DND-41 (cell line): ENCODE measurements at places on chromosomes 3 and 15.
A peak's percentile ranks its signal among the peaks of the same experiment; 100 is the strongest.

DNA sequence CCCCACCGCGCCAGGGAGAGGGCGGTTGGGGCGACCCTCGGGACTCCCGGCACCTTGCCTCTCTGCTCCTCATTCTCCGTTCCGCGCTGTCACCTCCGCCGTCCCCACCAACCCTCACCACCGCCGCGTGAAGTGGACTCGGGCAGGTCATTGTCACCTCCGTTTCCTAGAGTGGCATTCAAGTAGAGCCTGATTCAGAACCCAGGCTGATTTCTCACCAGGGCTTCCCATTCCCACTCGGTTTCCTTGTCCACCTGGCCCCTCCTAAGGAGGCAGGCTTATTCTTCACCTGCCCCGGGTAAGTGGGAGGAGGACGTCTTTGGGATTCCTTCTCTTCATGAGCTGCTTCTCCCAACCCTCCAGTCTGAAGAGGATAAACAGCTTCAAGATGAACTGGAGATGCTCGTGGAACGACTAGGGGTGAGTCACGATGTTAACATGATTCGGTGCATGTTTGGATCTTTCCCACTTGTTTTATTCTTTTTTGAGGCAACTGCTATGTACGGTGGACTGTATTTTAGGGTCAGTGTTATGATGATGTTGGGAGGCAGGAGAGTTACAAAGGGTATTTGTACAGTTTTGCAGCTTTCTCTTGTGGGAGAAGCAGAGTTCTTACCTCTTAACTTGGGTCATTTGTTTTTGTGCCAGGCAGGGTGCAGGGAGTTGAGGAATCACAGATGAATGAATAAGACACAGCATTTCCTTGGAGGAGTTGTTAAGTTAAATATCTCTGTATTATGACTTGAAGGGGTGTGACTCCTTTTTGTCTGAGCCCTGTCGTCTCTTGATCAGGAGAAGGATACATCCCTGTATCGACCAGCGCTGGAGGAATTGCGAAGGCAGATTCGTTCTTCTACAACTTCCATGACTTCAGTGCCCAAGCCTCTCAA lies 692 bp downstream of the PSMD2 start:
- H3K27ac ChIP-seq, result peak overlapping the region; percentile 78
- DNase-seq, result no peak
- peaks cover 34% of the 10 kb centered on the region for H3K4me1 ChIP-seq
- peak overlapping the region; percentile 51 for H3K4me3 ChIP-seq

- H3K27me3 ChIP-seq, result no peaks in the 10 kb centered on the region
- no peaks in the 10 kb centered on the region for H3K36me3 ChIP-seq
- no peak overlapping the region for H3K4me3 ChIP-seq
- no peaks in the 10 kb centered on the region for H3K4me1 ChIP-seq
These were observed 72.5 kb downstream of the FOXP1 start for GRCh38 chr3:71511037-71511436.

DNA sequence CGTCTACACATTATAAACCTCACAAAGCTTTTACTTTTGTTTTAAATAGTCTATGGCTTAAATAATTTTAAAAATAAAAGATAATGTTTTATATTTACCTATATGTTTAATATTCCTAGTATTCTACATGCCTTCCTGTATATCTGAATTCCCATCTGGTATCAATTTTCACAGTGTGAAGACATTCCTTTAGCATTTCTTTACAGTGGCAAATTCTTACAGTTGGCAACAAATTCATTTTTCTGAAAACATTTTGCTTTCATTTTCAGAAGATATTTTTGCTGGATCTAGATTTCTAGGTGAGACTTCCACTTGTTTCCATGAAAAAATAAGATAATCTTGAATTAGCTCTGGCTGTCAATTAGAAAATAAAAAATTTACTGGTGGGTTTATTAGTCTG lies 471.4 kb upstream of the NAALADL2 start:
- no peaks in the 10 kb centered on the region for H3K27me3 ChIP-seq
- no peak overlapping the region for H3K27ac ChIP-seq
- H3K4me3 ChIP-seq, result no peak overlapping the region
- DNase-seq, result no peak

GRCh38 chr15:23708332-23708731 lies 21.2 kb upstream of the NDN start:
- H3K27me3 ChIP-seq, result no peaks in the 10 kb centered on the region
- H3K27ac ChIP-seq, result no peak overlapping the region
- no peak overlapping the region for H3K4me3 ChIP-seq
- no peaks in the 10 kb centered on the region for H3K4me1 ChIP-seq
- no peak for DNase-seq
- no peaks in the 10 kb centered on the region for H3K36me3 ChIP-seq

DNA sequence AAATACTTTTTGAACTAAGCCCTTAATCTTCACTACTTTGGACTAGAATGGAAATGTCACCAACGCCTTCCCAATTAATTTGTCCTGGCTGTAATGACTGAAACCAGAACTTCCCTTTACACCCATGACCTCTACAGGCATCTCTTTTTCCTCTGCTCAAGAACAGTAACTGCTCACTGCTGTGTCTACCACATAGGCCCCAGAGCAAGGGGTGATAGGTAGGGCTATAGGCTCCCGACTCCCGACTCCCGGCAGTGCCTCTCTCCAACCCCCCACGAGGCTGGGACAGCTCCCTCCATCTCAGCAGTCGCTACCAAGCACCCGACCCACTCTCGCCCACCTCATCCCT lies 384 bp upstream of the LEKR1 start:
- no peak overlapping the region for H3K27ac ChIP-seq
- H3K36me3 ChIP-seq, result no peaks in the 10 kb centered on the region
- DNase-seq, result no peak
- H3K27me3 ChIP-seq, result no peaks in the 10 kb centered on the region

GRCh38 chr15:90349072-90349471 lies 3.0 kb upstream of the ZNF774 start:
- peaks cover 18% of the 10 kb centered on the region for H3K4me1 ChIP-seq
- H3K27ac ChIP-seq, result no peak overlapping the region
- H3K36me3 ChIP-seq, result no peaks in the 10 kb centered on the region
- H3K4me3 ChIP-seq, result no peak overlapping the region

DNA sequence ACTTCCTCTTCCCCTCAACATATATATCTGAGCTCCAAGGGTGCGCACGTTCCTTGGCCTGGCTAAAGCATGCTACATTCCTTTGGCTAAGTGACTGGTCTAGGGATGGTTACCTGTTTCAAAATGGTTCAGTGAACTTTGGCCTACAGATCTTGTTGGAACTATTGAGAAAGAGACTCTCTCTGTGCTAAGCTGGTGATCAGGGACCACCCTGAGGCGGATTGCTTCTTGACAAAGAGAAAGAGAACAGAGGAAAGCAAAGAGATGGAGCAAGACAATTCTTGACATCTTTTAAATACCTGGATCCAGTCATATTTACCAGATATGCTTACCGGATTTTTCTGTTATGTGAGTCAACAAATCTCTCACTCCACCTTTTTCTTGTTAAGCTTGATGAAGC lies 123.1 kb downstream of the CHST2 start:
- no peaks in the 10 kb centered on the region for H3K36me3 ChIP-seq
- H3K4me3 ChIP-seq, result no peak overlapping the region
- H3K4me1 ChIP-seq, result peaks cover 12% of the 10 kb centered on the region

- DNase-seq, result no peak
- no peaks in the 10 kb centered on the region for H3K4me1 ChIP-seq
- H3K27me3 ChIP-seq, result no peaks in the 10 kb centered on the region
- H3K4me3 ChIP-seq, result no peak overlapping the region
- no peaks in the 10 kb centered on the region for H3K36me3 ChIP-seq
These were observed 17.4 kb downstream of the ZIC4 start for GRCh38 chr3:147388700-147389580.

DNA sequence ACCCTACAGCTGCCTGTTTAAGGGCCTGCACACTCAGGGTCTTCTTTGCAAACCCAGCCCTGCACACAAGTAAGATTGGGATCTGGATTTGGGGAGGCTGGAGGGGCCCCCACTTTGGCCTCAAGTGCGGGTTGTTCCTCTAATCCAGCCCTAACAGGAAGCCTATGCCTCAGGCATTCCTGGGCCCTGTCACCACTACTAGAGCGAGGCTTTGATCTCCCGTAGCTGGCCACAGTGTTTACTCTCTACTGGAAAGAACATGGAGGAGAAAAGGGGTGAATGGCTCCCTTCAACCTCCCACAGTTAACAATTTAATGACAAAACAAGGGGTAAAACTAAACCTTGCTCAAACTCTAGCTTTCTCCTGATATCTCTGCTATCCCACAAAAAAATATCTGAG lies 48.4 kb downstream of the DZIP1L start:
- DNase-seq, result no peak
- H3K4me3 ChIP-seq, result no peak overlapping the region
- no peaks in the 10 kb centered on the region for H3K4me1 ChIP-seq

DNA sequence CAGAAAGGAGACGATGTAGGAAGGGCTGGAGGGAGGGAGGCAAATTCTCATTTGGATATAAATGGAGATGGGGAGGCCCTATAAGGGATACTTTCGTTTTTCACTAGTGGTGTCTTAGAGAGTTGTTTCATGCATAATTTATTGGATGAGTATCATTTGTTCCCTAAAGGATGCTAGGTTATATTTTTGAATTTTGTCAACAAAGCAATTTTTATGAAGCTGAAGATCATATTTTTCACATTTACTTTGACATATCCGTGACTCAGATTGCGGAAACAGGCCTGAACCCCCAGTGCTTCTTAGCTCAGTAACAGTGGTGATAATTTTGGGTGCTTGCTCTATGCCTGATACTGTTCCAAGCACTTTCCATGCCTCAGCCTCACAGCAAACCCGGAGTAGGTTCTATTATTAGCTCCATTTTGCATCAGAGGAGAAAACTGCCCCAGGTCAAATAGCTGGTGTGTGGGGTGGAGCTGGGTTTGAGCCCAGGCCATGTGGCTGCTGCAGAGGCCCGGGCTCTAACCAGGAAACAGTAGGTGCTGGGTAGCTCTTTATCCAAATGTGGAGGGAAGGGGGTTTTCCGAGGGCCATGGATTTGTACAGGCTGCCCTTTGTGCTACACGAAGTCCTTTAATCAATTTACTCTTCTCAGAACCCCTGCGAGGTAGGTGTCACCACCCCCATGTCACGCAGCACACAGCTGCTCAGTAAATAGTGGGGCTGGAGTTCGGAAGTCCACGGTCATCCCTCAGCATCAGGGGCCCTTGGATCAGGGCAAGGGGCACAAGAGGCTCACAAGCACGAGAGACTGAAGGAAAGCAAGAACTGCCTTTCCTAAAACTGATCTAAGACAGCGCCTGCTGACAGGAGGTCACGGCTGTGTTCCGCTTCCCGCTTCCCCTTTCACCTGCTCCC lies 99.1 kb downstream of the SLC49A4 start:
- no peak overlapping the region for H3K27ac ChIP-seq
- H3K27me3 ChIP-seq, result no peaks in the 10 kb centered on the region
- H3K36me3 ChIP-seq, result no peaks in the 10 kb centered on the region
- H3K4me3 ChIP-seq, result no peak overlapping the region

- H3K36me3 ChIP-seq, result peaks cover 87% of the 10 kb centered on the region
- no peak overlapping the region for H3K4me3 ChIP-seq
- no peaks in the 10 kb centered on the region for H3K4me1 ChIP-seq
- H3K27me3 ChIP-seq, result no peaks in the 10 kb centered on the region
- no peak for DNase-seq
These were observed 77.2 kb upstream of the ACKR4 start for GRCh38 chr3:132519914-132520313.

DNA sequence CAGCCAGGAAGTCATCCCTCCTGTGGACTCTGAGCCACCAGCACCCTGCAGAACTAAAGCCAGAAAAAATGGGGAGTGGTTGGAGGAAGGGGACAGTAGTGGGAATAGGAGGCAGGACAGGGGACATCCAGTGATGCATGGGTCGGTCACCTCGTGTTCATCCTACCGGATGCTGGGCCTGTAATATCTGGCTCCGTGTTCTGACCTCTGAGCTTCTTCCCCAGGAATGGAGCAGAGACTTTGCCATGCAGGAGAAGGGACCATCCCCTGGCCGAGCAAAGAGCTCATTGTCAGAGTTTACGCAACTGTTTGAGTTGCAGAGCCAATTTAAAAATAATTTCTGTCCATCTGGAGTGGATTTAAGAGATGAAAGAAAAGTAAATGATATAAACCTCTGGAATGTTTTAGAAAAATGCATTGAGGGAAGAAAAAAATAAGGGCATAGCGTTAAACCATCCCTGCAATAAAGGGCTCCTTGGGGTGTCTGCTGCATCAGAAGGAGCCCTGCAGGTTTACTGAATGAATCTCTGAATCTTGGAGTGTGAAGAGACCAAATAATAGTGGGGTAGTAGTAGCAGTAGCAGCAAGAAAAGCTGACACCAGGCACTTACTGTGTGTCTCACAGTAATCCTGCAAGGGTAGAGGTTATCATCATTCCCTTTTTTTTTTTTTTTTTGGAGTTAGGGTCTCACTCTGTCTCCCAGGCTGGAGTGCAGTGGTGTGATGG lies 70.9 kb downstream of the AAGAB start:
- DNase-seq, result no peak
- no peaks in the 10 kb centered on the region for H3K36me3 ChIP-seq
- H3K4me1 ChIP-seq, result no peaks in the 10 kb centered on the region

DNA sequence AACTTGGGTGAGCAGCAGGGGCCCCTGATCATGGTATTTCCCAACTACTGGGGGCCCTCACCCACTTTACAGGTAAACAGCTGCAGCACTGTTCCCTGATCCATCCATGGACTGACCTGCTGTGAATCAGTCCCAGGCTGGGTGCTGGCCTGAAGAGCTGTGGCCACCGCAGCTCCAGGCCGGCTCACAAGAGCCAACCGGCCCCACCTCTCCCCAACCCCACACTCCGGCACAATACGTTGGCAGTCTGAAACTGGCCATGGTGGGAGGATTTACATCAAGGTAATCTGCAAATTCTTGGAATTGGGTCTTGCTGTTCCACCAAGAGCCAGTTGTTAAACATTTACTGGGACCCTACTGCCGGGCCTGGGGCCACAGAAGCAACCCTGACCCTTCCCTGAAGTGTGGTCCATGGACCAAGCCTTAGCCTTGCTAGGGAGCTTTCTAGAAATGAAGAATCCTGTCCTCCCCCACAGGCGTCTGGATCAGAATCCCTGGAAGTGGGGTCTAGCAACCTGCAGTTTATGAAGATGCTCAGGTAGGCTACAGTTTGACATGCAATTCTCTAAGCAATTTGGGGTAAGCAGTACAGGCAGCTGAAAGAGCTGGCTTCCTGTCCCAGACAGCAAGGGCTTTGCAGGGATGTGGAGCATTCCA lies 3.7 kb downstream of the SLC6A20 start:
- no peaks in the 10 kb centered on the region for H3K36me3 ChIP-seq
- H3K4me1 ChIP-seq, result peaks cover 7% of the 10 kb centered on the region
- no peak overlapping the region for H3K4me3 ChIP-seq
- H3K27me3 ChIP-seq, result no peaks in the 10 kb centered on the region
